ENCODE measurements at places on chromosomes 3 and 15.
A peak's percentile ranks its signal among the peaks of the same experiment; 100 is the strongest.

GRCh38 chr3:169813278-169813677 is 574 bp upstream of the LRRC34 start:
- no peak for DNase-seq

GRCh38 chr3:100198579-100199269 is 62.1 kb upstream of the TBC1D23 start:
- no peak for DNase-seq

DNA sequence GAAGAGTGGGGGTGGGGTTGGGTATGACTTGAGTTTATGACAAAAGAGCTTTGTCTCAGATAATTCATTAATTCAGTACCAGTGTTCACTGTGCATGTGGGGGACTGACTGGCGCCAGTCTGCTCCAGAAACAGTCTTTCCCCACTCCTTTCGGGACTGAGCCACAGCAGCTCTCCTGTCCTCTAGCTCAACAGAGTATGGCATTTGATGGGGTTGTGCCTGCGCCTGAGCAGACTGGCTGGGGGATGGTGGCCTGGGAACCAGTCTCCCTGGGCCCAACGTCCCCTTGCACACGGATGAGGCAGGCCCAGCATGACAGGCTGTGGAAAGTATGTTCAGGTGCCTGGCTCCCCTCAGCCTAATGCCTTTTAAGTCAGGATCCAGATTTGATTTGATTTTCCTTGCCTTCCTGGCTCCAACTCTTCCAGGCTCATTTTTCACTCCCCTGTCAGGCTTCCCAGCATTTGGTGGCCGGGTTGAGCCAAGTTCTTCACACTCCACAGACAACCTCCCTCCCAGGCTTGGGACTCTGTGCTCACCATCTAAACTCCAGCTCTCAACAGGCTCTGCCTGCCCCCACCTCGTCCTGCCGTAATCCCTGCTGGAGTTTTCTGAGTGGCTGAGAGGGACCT is 105.0 kb downstream of the MYLK start:
- no peak for DNase-seq

DNA sequence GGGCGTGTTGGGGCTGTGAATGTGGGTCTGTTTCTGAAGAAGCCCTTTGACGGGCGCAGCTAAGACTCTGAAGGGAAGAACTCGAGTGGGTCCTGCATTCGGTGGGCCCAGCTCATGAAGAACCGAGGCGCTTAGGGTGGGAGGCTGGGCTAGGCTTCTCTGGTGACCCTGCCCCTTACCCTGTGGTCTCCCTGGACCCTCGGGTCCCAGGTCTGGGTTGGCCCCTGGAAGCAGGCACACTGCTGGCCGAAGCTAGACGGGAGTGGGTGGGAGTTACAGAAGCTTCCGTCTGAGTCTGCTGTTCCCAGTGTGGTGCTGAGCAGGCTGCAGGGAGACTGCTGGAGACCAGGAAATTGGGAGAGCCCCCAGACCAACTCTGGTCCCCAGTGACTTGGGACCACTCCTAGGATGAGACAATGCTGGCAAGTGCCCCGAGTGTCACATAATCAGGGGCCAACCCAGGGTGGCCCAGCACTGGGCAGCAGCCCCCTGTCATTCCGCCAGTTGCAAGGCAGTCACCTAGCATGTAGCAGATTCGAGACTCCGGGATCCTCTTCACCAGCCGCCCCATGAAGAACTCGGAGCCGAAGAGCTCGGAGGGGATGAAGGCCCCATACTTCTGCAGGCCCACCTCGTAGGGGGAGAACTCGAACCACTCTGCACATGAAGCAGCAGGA is 16.7 kb upstream of the EHD4 start:
- DNase-seq = no peak

GRCh38 chr15:91852741-91853510 is 582 bp upstream of the SLCO3A1 start:
- DNase-seq = peak; percentile 87

DNA sequence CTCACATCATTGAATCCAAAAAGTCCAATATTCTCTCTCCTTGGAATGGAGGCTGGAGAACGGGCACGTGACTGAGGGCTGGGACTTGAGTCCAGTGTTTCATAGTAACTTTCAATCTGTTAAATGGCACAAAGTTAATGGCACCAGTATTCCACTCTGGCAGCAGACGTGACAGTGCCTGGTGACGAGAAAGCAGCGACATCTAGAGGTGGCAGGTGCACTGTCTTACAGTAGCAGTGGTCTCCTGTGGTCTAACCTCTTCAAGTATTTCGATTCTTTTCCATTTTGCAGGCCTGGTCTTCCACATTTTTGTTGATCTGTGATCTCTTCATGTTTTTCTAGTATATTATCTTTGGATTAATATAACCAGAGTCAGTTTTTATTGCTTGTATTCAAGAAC is 107.1 kb downstream of the OXSM start:
- peak; percentile 68 for DNase-seq

DNA sequence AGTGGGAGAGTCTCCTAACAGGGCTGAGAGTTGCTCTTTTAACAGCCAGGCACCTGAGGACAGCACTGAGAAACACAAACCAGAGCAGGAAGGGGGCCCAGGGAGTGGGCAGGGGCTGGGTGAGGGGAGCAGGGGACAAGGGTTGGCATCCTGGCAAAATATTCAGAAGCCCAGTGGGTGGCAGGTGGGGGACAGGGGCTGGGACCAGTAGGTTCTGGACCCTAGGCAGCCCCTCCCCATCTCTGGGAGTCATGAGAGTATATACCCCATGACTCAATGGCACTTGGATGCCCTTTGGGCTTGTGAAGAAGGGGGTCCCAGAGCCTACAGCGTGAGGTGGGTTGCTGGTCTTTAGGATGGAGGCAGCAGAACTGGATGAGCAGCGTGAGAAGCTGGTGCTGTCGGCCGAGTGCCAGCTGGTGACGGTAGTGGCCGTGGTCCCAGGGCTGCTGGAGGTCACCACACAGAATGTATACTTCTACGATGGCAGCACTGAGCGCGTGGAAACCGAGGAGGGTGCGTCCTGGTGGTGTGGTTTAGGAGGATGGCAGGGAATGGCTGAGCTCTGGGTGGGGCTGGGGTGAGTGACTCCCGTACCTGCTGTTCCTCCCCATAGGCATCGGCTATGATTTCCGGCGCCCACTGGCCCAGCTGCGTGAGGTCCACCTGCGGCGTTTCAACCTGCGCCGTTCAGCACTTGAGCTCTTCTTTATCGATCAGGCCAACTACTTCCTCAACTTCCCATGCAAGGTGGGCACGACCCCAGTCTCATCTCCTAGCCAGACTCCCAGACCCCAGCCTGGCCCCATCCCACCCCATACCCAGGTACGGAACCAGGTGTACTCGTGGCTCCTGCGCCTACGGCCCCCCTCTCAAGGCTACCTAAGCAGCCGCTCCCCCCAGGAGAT is 24.2 kb downstream of the NBEAL2 start:
- DNase-seq = no peak

DNA sequence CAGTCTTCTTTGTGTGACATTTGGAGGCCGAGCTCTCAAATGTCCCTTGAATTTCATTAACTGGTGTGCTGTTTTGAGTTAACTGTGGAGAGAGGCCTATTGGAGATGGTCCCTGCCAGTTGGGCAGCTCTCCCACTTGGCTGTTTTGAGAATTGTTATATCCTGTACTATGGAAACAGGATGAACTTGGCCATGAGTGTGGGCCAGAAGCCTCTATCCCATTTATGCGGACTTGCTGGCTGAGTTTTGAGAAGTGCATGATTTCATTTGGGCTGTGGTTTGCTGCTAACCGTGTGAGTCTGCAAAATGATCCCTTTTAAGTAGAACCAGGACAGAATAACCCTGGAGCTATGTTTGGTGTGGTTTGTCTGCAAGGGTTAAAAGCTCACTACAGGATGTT is 366.0 kb downstream of the PTPRG start:
- DNase-seq = no peak

- peak; percentile 68 for DNase-seq
Observed at GRCh38 chr3:131526801-131527347, 24.1 kb upstream of the MRPL3 start.

- DNase-seq = no peak
Observed at GRCh38 chr3:174132421-174133042, 726.6 kb upstream of the NAALADL2 start.

DNA sequence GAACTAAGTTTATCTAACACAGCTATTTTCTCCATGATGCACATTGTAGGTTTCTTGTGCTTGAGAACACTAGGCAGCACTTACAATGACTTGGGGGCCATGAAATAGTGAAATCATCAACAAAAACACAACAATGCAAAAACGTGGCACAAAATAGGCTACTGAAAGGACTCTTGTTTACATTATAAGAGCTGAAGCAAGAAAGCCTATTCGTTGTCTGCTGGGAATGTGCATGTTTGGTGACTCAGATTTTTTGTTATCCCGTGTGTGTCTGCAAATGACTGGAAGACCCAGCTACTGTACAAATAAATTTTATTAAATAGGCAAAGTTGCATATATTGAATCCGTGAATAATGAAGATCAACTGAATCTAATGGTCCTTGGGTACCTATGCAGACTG is 85.0 kb downstream of the TCF12 start:
- DNase-seq = no peak

- no peak for DNase-seq
Observed at GRCh38 chr15:85402195-85402881, 21.9 kb downstream of the AKAP13 start.

DNA sequence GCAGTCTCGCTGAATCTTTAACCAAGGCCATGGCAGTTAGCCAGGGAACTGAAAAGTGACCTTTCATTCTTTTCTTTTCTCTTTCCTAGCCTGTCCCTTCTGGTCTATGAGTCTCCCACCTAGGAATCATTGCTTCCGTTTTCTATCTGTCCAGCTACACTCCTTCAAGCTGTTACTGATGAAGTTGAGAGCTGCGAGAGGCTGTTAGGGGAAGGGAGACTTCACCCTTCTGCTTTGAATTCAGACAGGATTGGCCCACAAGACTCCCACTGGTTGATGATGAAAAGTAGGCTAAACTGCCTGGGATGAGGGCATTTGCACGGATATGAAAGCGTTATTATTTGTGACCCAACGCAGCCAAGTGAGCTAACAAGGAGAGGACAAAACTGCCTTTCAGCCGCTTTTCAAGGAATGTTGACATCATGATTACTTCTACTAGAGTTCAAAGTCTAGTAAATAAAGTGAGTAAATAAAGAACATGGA is 30.2 kb downstream of the EIF4E3 start:
- DNase-seq = peak; percentile 5

DNA sequence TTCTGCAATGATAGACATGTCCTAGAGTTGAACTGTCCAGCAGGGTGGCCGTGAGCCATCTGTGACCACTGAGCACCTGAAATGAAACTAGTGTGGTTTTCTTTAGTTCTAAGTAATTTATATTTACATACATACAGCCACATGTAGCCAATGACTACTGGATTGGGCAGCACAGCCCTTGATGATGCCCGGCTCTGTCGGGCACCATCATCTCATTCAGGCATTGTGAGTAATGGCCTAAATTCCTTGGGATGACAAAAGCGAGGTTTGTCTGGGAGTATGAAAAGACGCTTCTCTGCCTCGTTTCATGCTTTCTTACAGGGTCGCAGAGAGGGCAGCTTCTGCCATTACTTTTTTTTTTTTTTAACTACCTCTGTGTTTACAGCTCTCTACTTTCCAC is 251.9 kb upstream of the HES1 start:
- DNase-seq = no peak

- no peak for DNase-seq
Observed at GRCh38 chr3:60803216-60804173, 447.8 kb downstream of the FHIT start.

DNA sequence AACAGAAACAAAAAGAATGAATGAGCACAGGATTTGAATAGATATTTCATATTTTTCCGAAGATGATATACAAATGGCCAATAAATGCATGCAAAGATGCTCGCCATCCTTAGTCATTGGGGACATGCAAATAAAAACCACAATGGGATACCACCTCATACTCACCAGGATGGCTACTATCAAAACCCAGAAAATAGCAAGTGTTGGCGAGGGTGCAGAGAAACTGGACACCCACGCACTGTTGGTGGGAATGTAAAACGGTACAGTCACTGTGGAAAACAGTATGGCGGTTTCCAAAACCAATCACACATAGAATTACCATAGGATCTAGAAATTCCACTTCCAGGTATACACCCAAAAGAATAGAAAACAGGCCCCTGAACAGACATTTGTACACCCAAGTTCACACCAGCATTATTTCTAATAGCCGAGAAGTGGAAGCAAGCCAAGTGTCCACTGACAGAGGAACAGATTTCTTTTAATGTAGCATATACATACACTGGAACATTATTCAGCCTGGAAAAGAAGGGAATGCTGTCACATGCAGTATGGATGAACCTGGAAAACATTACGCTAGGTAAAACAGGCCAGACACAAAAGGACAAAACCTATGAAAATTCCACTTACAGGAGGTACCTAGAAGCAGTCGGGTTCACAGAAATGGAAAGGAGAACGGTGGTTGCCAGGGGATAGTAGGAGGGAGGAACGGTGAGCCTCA is 3.6 kb downstream of the RNF168 start:
- no peak for DNase-seq

DNA sequence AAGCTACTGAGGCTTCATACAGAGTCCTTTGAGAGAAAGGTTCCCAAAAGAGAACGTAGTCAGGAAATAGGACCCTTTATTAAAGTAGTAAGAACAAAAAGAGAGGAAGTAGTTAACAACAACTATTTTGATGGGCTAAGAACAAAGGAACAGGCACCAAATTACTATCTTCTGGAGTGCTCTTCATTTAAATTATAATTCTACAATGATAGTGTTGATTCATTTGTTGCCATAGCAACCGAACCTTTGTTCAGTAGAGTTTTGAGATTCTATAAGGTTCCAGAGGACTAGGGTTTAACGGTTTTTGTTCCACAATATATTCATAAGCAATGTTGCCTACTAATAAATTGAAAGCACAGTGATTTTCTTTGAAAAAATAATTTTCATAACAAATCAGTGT is 78.8 kb downstream of the CMSS1 start:
- DNase-seq = no peak

- no peak for DNase-seq
Observed at GRCh38 chr3:38474928-38475605, 21.1 kb upstream of the EXOG start.

- DNase-seq = no peak
Observed at GRCh38 chr3:129563332-129563731, 20.4 kb downstream of the H1-8 start.

- DNase-seq = no peak
Observed at GRCh38 chr3:113533534-113533892, 1.2 kb downstream of the SIDT1 start.

DNA sequence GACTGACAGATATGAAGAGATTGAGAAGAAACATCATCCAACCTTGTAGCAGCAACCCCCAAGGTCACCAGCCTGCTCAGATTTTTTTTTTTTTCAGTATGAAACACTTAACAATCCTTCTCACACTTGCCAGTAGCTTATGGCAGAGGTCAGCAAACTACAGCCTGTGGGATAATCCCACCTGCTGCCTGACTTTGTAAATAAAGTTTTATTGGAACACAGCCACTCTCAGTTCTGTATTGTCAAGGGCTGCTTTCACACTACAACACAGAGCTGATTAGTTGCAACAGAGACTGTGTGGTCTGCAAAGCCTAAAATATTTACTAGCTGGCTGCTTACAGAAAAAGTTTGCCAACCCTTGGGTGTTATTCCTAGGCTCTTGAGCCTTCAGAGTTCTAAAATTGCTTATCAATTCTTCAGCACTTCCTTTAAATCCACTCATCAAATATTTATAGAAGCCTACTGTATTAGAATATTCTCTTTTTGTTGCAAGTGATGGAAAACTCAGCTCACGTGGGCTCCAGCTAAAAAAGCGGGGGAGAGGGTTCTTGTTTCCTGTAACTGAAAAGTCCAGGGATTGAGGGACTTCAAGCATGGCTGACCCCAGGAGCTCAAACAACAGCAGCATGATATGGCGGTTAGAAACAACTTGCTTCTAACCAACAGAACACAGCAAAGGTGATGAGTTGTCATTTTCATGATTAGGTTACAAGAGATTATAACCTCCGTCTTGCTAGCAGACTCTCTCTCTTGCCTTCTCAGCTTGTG is 246.1 kb downstream of the SHQ1 start:
- DNase-seq = no peak
